Muscle of arm (tissue), 14 donors: ENCODE measurements at places on chromosomes 3 and 15. TPM values are rescaled to one million over a fixed set of nuclear protein-coding genes. Genes with fewer than 3 reads are reported as not detected.

- peak; percentile 91 for DNase-seq
Measured at GRCh38 chr3:55484801-55485791, 2.0 kb downstream of the WNT5A start.

DNA sequence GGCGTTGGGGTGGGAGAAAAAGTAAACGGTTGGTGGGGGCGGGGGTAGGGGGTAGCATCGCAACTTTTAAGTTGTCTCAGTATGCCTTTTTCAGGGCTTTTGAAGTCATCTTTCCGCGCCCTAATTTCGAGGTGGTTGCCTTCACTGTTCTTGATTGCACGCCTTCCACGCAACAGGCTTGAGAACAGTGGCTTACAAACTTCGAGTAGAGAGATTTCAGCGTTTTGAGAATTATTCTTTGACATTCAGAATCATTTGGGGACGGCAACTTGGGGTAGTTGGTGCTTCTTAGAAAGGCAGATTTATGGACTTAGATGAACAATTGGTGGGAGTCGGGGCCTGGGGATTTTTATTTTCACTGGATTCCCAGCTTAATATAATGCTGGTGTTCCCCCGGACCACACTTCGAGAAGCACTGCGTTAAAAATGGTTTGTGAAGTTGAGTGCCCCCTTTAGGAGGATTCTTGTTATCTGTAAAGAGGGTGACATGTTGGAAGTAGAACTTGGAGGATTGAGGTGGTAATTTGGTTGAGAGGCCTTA, 880 bp downstream of the PPP4R2 start:
- peak; percentile 59 for DNase-seq

GRCh38 chr15:60124460-60125070, 120.5 kb downstream of the FOXB1 start:
- DNase-seq: no peak

UBL7 gene
- polyA plus RNA-seq: not detected

FBXO40 gene
- not detected for polyA plus RNA-seq
